ENCODE measurements at places on chromosomes 16 and 17.
A peak's percentile ranks its signal among the peaks of the same experiment; 100 is the strongest.

GRCh38 chr16:73753931-73754330 lies 542.7 kb upstream of the PSMD7 start:
- DNase-seq: no peak

- DNase-seq: no peak
These were observed 20.9 kb downstream of the HAPSTR1 start for GRCh38 chr16:9112166-9112843.

GRCh38 chr16:90020838-90021382 lies 1.7 kb upstream of the DBNDD1 start:
- DNase-seq: no peak

DNA sequence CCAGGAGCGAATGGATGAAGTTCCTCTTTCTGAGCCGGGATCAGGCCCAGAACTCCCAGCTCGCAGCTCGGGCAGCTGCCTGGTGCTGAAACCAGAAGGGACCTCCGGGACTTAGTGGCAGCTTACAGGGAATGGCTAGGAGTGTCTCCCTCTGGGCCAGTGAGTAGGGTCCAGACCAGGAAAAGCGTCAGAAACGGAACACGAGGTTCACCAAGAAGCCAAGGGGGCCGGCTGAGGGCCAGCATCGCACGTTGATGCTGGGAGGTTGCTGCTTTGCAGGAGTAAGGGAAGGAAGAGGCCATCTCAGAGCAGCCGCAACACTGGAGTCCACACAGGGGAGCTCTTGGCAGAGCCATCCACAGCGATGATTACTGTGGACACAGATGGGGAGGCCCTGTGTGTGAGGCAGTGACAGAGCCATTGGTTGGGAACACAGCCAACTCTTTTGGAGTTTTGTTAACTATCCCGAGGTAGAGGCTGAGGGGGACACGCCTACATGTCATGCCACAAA lies 74.0 kb upstream of the CREBBP start:
- no peak for DNase-seq

DNA sequence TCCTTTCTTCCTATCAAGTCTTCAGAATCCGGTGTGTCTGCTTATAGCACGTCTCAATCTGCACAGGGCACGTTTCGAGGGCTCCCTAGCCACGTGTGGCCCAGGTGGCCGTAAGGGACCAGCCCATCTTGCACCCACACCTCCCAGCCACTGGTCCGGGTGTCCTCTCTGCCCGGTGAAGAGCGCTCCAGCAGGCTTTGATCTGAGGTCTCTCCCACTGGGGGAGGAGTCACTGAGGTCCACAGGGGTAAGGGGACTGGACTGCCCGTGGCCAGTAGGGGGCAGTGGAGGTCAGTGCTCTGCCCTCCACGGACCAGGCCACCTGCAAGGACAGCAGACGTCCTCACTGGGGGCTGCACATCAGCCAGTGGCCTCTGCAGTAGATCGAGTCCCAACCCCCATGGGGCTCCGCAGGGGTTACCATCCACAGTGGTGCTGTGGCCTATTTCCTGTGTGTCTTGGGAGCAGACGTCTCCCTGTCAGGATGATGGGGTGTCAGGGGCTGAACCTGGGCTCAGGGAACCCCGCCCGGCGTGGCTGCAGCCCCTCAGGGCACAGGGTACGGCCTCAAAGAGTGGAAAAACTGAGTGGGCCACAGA lies 204.1 kb upstream of the CIBAR2 start:
- peak; percentile 85 for DNase-seq

GRCh38 chr16:11615748-11616447 lies 29.2 kb upstream of the LITAF start:
- DNase-seq: no peak

DNA sequence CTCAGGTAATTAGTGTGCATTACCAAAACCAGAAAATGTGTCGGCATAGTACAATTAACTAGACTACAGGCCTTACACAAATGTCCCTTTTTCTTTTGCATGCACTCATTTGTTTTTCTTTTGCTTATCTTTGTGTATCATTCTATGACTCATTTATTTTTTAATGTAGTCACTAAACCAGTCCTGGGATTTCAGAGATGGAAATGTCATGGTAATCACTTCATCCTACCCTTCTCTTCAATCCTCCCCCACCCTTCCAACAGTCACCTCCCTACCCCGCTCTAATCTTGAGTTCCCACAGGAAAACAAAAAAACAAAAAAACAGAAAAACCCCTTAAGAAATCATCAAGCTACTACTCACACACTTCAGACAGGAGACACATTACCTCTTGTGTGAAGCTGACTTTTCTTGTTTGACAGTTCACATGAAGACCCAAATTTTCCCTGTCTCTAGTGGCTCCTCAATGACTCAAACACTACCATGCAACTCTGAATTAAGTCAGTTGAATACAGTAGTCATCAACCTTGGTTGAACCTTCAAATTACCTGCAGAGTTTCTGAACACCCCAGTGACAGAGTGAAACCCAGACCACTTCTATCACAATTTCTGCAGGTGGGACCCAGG lies 242.4 kb upstream of the SALL1 start:
- DNase-seq: no peak

GRCh38 chr17:68134046-68134637 lies 98.6 kb downstream of the KPNA2 start:
- no peak for DNase-seq

GRCh38 chr16:57608462-57609113 lies 19.8 kb upstream of the ADGRG1 start:
- no peak for DNase-seq

DNA sequence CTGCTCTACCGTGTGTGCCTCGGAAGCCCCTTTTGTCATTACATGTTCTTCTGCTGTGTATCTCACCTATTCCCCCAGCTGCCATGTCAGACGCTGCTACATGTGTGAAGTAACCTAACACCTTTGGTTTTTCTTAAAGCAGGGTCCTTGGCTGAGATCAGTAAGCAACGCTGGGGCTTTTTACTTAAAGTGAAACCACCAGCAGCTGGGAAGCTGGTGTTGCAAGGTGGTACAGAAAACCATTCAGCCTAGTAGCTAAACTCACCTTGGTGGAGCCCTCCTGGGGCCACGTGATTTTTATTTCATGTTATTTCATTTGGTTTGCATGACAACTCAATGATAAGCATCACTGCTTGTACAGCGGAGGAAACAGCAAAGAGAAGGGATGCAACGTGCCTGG lies 62.6 kb downstream of the PLCG2 start:
- DNase-seq: no peak

Data from activated CD4-positive, alpha-beta T cell treated with anti-CD3 and anti-CD28 coated beads, Interleukin-2, amount 10 ng/mL, durations not matched to agents 24 days and 14 days (primary cell).